ENCODE measurements at places on chromosomes 4 and X.

- peak; percentile 87 for DNase-seq
Measured at GRCh38 chr4:77007358-77008230, 58.0 kb downstream of the SEPTIN11 start.

DNA sequence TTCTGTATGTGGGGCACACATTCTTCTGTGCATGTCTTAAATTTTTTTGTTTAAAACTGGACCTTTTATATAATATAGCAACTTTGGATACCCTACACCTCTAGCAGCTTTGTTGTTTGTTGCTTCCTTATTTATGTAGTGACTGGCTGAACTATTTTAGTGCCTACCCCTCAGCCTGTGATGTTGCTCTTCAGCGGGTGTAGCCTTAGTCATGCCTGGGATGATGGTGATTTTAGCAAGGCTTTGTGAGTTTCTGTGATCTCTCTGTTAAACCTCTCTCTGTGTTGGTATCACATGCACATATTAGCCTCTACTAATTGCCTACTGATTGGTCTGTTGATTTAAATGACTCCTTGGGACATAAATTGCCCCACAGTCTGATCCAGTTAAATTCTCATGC is 22.8 kb downstream of the USP9X start:
- no peak for DNase-seq

DNA sequence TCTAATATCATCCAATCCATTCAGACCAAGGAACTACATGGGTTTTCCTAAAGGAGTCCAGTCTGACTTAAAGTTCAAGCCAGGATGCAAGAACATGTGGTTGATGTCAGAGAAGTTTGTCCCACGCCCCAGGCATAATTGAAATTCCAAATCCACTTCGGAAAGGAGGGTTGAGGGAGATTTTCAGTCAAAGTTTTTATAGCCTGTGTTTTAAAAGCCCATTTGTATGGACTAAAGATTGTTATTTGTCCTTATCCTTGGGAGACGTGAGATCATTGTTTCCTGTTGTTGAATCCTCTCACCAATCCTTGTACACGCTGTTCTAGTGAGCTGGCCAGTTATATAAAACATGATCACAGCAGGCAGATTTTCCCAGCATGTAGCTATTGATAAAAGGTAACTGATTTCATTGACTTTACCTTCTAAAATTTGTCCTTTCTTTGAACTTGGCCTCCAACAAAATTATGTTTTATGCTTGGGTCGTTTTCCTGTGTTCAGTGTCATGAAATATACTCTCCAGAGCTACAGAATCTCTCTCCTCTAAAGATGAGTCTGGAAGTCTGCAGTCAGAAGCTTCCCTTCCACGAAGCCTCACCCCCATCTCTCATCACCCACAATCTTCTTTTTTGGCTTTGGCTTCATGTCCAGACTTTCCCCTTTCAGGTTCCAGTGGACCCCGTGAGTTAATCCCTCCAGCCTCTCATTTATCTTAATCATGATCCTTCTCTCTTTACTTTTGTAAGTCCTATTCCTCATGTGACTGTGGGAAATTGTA is 92.9 kb downstream of the ATP10D start:
- DNase-seq = no peak

DNA sequence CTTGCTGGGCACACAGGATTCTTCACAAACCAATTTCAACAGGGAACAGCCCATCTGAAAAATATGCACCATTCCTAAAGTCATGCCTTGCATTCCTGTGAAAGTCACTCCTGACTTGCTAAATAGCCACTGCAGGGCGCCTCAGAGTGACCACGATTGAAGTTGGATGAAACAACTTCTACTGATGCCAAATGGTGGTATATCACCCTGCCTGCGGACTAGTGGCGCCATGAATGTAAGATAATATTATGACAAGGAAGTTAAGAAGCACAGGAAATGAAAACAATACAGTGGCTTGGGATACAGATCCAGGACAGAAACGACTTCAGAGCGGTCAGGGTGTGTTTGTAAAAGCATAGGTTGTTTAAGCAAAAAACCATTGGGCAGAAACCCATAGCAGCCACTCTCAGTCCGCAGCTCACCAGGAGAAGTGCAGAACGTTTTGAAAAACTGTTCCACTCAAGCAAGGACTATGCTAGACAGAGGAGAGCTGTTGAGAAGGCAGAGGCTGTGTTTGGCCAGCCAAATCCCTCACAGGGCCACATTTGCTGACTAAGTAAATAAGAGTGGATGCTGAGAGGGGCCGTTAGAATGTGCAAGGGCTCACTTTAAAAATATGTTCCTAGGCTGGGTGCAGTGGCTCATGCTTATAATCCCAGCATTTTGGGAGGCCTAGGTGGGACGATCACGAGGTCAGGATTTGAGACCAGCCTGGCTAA is 250.4 kb downstream of the PTTG2 start:
- peak; percentile 28 for DNase-seq

- no peak for DNase-seq
Measured at GRCh38 chr4:89427782-89428181, 120.2 kb upstream of the GPRIN3 start.
